ENCODE measurements at places on chromosomes 6 and 20.

DNA sequence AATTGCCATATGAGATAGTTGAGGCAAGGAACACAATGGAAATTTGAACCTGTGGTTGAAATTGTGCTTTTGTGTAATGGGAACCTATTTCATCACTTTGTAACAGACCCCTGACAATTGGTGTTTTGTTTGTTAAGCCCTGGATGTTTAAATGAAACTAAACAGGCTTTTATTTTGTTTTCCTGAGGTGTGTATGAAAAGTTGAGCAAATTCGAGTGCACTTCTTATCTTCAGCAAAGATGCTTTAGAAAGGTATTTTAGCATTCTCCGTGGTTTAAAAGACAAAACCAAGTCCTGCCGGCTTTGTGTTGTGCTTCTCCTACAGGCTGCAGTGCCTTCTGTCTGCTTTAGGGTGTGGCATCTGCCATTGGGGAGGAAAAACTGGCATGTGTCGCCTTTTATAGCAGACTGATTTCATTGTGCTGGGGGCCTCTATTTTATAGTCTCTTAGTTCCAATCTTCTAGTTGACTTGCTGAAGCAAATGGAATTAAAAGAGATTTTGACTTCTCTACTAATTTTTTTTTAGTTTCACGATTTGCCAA lies 2.2 kb upstream of the ARID1B start:
- DNase-seq = no peak

DNA sequence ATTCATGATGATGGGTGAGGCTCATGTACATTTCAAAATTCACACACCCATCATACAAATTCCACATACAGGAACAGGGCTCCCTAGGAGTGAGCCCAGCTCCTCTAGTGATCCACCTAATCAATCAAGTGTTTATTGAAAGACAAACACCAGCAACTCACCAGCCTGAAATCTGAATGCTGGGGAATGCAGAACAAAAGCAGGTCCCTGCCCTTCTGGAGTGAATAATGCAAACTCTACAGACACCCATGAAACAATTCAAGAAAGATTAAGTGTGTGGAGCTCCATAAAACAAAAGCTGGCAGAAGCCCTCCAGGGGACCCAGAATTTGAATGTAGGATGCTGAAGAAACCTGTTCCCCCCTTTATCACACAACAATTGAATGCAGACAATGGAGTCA lies 396.7 kb upstream of the JARID2 start:
- DNase-seq = no peak

DNA sequence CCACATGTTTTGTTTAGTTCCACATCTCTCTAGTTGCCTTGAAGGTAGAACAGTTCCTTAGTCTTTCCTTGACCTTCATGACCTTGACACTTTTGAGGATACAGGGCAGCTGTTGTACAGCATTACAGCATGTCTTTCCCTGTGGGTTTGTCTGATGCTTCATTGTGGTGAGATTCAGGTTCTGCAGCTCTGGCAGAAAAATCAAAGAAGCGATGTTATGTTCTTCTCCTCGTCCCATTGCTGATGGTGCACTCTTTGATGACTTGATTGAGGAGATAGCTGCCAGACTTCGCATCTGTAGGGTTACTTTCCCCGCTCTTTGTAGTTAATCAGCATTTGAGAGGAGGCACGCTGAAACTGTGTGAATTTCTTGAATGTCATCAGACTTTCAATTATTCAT lies 12.0 kb downstream of the CEBPB start:
- no peak for DNase-seq

GRCh38 chr6:157604816-157605215 lies 218.2 kb upstream of the SNX9 start:
- DNase-seq = no peak

DNA sequence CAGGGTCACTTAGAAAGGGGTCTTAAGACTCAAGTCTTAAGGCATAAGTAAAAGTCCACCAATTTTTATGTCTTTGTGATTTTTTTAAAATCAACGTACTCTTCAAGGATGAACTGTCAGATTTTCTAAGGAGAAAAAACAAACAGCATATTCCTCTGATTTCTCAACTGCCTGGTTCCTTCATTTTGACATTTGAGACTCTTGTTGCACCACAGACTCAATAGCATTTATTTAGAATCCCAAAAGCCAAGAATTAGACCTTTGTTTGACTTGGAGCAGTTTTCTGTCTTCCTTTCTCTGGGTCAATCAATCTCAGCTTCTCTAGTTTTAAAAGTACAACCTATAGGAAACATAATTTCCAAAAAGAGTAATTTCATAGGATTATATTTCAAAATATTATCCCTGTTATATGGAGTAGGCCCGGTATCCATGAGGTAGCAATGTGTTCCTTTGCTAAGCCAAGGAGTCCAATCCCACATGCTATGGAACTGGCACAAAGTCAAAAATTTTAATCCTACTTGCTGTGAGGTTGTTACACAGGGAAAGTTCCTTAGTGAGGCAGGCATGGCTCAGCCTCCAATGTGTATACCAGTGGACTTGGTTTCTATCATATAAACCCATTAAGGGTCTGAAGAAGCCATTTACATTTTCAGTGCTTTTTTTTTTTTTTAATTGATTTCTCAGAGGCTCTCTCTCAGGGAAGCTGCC lies 405.7 kb downstream of the KIF16B start:
- no peak for DNase-seq

- peak; percentile 41 for DNase-seq
These were observed 17.7 kb upstream of the PARD6B start for GRCh38 chr20:50713657-50714101.

- DNase-seq = no peak
These were observed 76.3 kb downstream of the SYCP2L start for GRCh38 chr6:10963113-10963512.

DNA sequence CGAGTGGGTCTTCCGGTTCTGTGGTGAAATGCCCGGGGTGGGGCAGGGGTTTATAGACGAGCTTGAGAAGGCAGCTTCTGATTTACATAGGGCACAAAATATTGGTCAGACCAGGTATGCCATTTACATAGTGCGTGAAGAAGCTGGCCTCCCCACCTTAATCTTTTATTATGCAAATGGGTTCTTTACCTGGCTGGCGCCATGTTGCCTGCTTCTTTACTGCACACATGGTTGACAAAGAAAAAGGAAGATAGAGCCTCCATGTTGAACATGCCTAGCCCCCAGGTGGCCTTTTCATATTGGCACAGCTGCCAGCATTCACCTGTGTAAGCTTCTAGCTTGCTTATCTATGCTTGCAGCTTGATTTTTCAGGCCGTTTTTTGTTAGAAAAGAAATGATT lies 276.2 kb downstream of the PHACTR1 start:
- DNase-seq = no peak

DNA sequence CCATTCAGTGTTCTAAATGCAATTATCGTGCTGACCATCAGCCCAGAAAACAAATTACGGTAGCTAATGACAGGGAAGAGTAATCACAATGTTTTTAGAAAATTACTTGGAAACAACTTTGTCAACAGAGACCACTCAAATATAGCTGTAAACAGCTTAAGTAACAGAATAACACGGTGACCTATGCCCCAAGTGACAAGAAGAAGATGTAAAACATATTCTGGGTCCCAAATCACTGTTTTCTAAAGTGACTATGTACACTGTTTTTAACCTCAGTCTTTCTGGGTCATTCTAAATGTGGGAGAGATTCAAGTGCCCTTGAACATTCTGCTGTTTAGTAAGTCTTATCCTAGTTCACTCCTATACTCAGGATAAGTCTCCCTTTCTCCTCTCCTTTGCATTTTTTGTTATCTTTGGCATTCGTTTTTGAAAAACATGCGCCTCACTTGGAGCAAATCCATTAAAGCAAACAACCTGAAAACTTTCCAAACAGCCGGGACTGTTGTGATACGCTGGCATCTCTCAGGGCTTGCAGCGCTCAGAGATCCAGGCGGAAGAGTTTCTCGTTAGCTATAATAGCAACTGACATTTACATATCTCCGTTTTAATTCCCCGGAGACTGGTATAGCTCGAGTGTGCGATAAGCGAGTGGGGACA lies 114.5 kb upstream of the SOX4 start:
- peak; percentile 2 for DNase-seq

DNA sequence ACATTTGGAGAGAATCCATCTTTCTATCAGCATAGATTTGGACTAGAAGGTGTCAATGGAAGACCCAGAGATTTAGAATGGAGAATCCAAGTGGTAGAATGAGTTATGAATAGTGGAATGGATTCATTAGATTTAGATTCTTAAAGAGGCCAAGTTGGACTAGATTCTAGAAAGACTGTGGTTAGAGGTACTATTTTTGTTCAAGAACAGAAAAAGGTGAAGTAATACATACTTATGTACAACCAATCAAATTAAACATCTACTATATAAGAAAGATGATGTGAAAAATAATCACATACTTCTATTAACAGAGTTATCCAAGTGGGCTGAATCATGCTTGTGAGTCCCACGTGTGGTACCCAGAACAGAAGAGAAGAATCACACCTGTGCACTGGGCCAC lies 33.8 kb upstream of the ADTRP start:
- DNase-seq = no peak

DNA sequence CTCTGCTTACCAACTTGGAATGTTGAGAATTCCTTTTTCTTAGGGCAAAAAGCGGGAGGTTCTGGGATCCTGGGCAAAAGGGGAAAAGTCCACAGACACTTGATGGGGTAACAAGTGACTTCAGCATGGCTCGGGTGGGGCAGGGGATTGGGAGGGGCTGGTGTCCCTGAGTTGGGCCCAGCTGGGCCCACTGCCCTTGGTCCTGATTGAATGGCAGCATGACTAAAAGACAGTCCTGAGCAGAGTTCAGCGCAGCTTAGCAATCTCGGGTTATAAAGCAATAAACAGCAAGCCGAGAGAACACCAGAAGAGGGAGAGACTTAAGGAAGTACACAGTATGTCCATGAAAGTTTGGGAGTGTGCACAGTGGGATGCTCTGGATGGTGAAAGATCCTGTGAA lies 5.6 kb downstream of the PPP2R5D start:
- no peak for DNase-seq

DNA sequence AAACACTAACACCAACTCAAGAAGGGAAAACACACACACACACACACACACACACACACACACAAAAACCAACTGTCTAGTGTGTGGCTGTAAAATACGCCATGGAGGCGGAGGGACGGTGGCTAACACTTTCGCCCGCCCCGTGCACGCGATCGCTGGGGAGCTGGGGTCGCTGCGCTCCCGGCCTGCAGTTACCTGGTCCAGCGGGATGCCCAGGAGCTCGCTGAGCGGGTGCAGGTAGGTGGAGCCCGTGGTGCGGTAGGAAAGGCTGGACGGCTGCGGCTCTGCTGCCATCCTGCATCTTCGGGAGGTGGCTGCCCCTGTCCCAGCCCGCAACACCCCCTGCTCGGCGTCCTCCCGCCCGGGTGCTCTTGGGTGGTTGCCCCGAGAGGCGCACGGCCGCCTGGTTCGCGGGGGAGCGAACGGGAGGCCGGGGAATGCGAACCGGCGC lies 303 bp downstream of the MBOAT1 start:
- no peak for DNase-seq

DNA sequence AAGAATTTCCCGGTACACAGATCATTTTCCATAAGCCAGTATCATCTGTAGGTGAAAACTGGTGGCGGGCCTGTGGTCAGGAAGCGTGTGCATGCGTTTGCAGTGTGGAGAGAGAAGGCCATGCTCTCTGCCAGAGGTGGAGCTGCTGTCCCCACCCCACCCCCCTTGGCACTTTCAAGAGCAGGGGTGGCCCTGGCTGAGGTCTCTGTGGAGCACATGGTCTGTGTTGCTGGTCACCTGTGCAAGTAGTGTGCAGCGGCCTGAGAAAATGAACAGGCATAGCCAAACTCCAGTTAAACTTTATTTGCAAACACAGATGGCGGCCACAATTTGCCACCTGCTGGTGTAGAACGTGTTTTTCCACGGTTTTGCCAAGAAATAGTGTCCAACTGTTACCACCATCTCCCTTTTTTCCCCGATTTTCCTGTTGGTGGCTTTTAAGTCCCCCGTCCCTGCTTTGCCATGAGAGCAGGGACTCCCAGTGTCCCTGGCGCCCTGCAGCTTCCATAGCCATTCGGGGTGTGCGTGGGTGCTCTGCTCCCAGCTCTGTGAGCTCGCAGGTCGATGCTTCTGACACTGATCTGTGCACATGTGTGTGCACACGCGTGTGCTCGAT lies 2.5 kb downstream of the ADRM1 start:
- DNase-seq = no peak

- DNase-seq = peak; percentile 14
These were observed 254.6 kb downstream of the LY86 start for GRCh38 chr6:6843057-6843627.

DNA sequence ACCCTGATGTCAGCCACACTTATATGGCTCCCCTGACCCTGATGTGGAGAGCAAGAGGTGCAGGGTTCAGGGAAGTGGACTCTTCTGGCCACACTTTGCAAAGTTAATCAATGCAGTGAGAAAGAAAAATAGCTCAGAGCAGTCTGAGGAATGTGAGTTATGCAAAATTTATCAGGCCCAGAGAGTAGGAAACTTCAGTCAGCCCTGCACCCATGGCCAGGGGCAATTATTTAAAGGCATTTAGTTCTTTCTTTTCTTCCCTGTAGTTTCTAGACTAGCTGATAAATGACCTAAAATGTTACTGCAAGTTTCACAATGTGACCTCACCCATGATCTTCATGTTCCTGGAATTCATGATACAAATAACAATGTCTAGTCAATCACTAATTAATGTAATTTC lies 143.7 kb upstream of the GGTLC1 start:
- DNase-seq = peak; percentile 34

GRCh38 chr6:12947151-12947871 lies 230.7 kb downstream of the PHACTR1 start:
- DNase-seq = peak; percentile 51

DNA sequence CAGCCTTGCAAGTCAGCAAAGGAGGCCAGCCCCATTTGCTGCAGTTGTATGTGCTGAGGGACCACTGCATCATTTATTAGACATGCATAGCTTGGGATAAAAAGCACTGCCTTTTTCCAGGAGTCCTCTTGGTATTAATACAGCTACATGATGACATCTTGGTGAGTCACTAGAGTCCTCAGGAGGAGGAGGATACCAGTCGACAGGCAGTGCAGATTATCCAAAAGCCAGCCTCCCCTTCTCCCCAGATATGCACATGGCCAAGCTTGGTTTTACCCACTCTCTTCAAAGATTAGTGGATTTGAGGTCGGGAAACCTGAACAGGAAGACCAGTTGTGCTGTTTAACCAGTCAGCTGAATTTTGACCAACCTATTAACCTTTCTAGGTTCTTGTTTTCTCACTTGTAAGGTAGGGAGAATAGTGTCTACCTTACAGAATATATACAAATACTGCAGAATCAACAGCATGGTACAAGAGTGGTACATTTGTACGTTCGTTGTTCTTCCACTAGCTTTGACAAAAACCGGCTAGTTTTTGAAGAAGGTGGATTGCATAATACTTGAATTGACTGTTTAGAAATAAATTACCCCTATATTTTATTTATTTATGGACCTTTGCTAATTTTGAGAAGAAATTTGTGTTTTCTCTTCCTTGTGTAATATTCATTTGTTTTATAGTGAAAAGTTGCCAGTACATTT lies 31.9 kb downstream of the VAPB start:
- DNase-seq = peak; percentile 21

- no peak for DNase-seq
These were observed 151.8 kb upstream of the PDE7B start for GRCh38 chr6:135699705-135700104.

GRCh38 chr6:134908906-134909516 lies 40.9 kb downstream of the ALDH8A1 start:
- DNase-seq = peak; percentile 100

GRCh38 chr6:149221774-149222070 lies 95.8 kb upstream of the TAB2 start:
- no peak for DNase-seq

All from kidney glomerular epithelial cell (primary cell).